ENCODE measurements at places on chromosomes 2 and 18.

- DNase-seq, result no peak
Measured at GRCh38 chr2:80719607-80720006, 415.1 kb upstream of the LRRTM1 start.

- DNase-seq, result no peak
Measured at GRCh38 chr2:127514485-127514884, 11.8 kb downstream of the IWS1 start.

DNA sequence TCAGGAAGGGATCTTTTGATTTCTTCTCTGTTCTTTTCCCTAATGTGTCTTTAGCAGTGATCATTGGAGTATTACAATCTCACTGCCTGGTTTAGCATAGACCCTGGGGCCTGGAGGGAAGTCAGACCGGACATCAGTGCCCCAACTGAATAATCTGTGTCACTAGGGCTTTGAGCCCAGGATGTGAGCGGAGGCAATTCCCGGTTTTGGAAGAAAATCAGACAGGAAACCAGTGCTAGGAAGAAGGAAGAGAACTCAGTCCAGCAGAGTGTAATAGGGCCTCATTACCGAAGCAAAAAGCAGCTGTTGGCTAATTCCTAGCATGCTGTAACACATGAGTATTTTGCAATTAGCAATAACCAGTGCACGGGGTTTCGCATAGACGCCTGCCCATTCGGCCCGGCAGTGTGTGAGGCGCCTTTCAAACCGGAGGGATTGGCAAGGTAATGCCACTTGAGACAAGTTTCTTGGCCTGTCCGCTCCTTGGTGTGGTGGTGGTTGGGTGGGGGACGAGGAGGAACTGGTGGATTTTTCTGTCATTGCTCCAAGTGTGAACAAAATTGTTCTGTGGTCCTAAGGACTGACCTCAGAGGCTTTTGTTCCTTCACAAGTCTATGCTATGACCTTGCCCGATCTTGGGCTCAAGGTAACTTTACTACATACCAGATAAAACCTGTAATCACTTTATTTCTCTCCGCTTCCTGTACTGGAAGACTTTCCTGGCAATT, 2.8 kb downstream of the FOSL2 start:
- DNase-seq, result no peak

GRCh38 chr2:234293973-234294372, 202.9 kb downstream of the ARL4C start:
- no peak for DNase-seq

DNA sequence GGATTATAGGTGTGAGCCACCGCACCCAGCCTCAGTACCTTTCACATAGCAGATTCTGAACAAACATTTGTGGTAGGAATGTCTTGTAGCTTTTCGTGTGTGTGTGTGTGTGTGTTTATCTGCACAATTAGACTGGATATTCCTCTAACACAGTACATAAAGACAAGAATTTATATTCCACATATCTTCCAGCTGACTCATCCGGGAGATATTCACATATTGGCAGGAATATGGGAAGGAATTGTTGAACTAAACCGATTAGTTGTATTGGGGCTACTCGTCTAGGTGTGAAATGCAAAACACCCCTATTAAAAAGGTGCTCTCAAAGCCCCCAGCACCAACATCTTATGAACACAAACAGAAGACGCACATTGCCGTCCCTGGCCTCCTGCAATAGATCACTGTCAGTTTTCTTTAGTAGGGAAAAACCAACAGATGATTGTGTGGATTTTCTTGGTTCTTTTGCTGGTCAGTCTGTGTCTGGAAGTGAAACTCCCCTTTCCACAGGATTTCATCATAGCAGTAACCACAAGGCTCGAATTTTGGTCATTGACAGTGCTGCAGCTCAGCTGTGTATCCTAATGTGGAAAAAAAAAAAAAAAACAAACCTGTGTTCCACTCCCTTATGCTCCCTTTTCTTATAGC, 208.5 kb upstream of the ACVR2A start:
- DNase-seq, result no peak

DNA sequence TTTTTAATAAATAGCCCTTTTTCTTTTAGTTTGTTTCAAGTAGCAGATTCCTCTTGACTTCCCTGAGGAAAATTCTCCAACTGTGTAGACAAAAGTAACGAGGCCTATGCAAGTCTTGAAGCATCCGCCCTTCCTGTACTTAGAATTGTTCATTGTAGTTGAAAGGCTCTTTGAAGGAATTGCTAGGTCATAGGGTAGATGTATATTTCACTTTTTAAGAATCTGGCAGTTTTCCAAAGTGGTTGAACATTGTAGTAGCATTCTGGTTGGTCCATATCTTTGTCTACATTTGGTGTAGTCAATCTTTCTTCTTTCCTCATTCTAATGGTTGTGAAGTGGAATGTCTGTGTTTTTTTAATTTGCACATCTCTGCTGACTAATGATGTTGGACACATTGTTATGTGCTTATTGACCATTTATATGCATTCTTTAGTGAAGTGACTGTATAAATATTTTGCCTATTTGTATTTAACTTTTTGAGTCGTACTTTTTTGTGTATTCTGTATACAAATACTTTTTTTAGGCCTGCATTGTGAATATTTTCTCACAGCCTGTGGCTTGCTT, 5.6 kb upstream of the SERPINB11 start:
- no peak for DNase-seq

DNA sequence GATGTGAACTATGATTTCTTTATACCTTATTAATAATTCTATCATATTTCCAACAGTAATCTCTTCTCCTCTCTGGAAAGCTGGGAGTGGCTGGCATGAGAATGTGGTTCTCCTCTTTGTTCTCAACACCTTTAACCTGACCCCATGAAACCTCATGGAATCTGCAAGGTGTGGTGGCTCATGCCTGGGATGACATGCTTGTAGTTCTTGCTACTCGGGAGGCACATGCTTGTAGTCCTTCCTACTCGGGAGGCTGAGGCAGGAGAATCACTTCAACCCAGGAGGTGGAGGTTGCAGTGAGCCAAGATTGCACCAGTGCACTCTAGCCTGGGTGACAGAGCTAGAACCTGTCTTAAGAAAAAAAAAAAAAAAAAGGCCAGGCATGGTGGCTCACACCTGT, 10.8 kb upstream of the CDCA7 start:
- DNase-seq, result no peak

- DNase-seq, result no peak
Measured at GRCh38 chr2:197235711-197236110, 74.9 kb downstream of the ANKRD44 start.

DNA sequence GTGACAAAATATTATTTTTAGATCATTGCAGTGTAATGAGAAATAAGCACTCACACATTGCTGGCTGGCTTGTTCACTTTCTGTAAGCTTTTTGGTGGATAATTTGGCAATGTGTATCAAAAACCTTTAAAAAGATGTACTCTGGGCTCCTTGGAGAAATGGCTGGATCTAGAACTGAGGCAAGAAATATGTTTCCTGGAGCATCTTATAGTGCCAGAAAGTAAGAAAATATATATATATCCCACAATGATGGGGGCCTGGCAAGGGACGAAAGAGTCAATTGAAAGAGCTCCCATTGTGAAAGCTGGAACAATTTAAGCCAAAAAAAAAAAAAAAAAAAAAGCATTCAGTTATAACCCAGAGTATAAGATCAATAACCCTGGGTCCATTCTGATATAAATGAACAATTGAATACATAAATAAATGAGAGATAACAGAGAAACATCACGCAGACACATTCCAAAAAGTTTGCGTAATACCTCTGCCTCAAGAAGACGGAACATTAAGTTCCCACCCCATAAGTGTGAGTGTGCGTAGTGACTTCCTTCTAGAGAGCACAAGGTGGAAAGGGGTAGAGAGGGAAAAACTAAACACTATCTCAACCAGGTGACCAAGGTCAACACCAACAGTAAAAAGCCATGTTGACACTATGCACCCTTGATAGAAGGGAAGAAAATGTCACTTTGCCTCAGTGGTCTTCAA, 77.5 kb downstream of the BIN1 start:
- DNase-seq, result no peak

GRCh38 chr18:10485475-10485874, 31.0 kb downstream of the APCDD1 start:
- no peak for DNase-seq

GRCh38 chr2:8576525-8577167, 105.2 kb upstream of the ID2 start:
- DNase-seq, result no peak

DNA sequence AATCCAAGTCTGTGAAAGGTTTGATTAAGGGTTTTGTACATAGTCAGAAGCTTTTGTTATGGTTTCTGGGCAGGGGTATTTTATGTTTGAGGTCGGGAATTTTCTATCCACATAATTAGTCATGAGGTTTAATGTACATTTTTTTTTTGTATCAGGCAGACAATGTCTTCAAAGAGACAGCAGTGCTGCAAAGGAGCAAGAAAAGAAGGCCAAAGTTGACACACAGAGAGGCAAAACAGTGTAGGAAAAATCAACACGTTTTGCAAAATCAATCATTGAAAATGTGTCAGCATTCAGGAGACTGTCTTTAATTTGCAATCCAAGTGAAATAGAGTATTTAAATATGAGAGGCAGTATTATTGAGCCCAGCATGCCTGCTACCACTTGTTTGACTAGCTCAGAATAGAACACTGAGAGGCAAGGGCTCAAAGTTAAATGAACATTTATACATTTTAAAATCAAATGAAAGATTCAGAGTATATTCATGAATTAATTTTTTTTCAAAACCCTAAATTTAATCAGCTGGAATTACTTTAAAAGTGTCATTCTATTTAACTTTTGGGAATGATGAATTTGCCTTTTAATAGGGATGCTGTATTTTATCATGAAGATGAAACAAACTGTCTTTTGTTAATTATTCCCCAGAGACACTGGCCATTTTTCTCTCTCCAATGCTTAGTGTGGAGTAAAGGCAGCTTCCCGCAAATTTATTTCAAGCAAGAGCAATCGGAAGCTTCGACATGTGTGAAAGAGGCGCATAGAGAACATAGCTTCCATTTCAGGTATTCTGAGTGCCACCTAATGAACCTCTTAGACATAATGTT, 11.3 kb downstream of the VRK2 start:
- DNase-seq, result no peak

GRCh38 chr2:16658076-16658739, 7.4 kb downstream of the CYRIA start:
- DNase-seq, result no peak
